Stimulated activated CD8-positive, alpha-beta memory T cell treated with anti-CD3 and anti-CD28 coated beads, Interleukin-2, amount 100 ng/mL, for 1 hour (primary cell): ENCODE measurements at places on chromosomes 1 and 21.

- no peak for DNase-seq
Measured at GRCh38 chr1:35211120-35211414, 18.1 kb upstream of the SFPQ start.

DNA sequence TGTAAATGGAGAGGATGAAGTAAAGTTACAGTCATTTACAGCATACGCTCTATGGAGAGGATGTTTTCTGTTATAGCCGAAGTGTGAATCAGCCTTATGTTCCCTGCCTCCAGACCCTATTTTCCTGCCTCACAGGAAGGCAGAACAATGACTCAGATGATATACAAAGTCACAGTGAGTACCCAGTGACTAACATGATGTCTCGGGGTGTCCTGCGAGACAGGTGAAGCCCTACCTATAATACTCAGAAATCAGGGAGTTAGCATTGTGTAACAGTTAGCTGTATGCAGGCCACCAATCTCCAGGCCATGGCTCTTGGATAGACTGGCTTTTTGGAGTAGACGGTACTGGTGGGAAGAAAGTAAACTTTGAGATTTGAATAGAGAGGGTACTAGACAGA, 55.6 kb upstream of the FBXO28 start:
- DNase-seq, result no peak

- no peak for DNase-seq
Measured at GRCh38 chr21:31977816-31978215, 105.0 kb downstream of the HUNK start.

DNA sequence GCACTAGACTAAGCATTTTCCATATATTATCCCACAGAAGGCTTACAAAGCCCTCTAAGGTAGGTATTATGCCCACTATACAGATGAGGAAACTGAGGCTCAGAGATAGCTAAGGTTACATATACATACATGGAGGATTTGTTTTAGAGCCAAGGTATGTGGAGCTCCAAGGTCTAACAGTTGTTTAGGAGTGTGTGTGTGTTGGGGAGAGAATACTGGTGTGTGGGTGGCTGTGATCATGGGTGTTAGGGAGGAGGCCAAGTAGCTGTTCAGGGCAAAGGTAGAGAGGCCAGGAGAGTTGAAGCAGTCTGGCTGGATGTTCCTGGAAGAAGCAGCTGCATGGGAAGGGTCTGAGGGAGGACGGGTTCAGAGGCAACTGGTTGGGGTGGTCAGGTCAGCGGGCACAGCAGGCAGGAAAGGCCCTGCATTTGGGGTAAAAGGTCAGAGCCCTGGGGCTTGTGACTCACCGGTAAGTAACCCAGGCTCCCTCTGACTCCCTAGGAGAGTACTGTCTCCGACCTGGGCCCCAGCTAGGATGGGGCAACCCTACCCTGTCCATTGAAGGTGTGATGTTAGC, 5.1 kb upstream of the LDLRAP1 start:
- DNase-seq, result no peak

- no peak for DNase-seq
Measured at GRCh38 chr1:154838988-154839387, 31.1 kb downstream of the KCNN3 start.

- no peak for DNase-seq
Measured at GRCh38 chr1:181250038-181250437, 161.5 kb downstream of the IER5 start.

GRCh38 chr1:179448437-179449149, 82.8 kb downstream of the AXDND1 start:
- no peak for DNase-seq

- no peak for DNase-seq
Measured at GRCh38 chr1:236895665-236896387, 100.7 kb downstream of the MTR start.

DNA sequence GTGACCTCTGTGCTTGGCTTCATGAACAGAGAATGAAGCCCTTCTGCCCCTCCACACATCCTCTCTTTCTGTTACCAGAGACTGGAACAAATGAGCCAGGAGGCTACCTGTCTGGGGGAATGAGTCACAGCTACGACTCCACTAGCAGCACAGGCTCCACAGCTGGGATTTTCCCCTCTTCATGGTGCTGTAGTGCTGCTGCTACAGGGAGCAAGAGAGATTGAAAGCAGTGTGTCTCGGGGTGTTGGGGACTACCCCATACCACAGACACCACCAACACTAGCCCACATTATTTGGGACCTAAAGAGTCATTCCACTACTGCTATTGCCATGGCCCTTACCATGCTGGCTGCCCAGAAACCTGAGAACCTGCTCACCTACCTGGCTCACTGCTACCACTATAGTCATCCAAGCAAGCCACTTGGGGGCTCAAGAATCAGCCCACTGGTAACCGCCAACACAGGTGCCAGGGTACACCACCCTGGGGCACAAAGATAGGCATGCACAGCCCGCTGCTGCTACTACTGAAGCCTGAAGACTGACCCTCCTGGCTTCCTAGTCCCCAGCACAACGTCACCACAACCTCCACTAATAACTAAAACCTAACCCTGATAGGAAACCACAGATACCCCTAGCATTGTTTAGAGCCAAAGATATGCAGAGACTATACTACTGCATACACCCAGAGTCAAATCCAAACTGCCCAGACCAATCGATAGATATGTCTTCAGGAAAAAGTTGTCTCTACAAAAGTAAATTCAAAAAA, 17.7 kb downstream of the CD1E start:
- no peak for DNase-seq

GRCh38 chr21:45040739-45041138, 33.6 kb upstream of the ADARB1 start:
- DNase-seq, result no peak

DNA sequence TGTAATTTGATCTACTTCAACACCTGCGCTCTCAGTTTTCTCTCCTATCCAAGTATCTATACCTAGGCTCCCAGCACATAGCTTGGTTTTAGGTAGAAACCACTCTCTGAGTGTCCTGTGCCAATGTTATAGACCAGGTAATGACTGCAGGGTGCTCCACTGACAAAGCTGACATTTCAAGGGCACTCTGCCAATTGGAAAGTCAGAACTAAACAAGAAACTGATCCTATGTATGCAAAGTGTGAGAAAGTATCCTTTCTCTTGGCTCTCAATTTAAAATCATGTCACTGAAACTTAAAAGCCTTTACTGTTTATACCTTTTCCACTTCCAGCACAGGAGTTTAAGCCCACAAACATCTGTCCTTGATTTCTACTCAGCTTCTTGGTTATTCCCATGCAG, 45.0 kb upstream of the AIM2 start:
- DNase-seq, result no peak

DNA sequence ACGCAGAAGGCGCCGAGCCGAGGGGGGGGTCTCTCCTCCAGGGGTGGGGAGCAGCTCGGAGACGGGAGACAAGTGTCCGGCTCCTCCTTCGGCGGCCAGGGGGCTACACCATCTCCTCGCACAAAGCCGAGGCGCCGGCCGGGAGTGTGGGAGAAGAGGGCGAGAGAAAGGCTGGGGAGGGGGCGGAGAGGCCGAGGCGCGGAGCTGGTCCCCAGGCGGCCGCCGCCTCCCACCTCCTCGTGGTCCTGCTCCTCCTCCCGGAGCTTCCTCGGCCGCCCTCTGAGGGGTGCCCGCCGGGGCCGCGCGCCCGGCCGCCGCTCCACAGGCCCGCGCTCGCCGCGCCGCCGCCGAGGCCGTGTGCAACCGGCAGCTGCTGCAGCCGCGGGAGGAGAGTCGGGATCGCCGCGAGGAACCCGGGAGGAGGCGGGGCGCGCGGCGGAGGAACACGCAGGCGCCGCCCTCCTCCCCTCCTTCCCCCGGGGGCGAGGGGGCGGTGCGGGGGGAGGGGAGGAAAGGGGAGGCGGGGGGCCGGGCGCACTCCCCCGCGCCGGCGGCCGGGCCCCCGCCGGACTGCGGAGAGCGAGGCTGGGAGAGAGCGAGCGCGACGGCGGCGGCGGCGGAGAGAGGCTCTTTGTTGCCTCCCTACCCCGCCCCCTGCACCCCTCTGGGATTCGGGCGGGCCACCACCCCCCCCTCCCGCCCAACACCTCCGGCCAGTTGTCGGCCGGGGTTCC, at the start of gene ENAH:
ENAH (minus strand) TSS at position 395 of the 734 bp plus-strand sequence. CDS start 433 bp downstream, outside the sequence.
- DNase-seq, result no peak

DNA sequence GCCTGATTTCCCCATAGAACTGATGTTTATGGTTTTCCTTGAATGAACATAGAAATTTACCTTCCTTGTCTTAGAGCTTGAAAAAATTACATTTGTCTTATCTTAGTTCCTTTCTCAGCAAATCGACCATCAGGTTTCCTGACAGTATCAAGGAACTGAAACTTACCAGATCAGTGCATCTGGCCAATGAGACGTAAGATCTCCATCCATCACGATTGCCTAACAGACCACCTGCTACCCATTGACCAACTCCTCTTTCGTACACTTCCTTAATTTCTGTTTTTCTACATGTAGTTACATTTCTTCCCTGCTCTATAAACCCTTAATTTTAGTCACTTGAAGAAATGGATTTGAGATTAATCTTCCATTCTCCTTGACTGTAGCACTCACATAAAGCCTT, 57.4 kb upstream of the TMPRSS15 start:
- no peak for DNase-seq

DNA sequence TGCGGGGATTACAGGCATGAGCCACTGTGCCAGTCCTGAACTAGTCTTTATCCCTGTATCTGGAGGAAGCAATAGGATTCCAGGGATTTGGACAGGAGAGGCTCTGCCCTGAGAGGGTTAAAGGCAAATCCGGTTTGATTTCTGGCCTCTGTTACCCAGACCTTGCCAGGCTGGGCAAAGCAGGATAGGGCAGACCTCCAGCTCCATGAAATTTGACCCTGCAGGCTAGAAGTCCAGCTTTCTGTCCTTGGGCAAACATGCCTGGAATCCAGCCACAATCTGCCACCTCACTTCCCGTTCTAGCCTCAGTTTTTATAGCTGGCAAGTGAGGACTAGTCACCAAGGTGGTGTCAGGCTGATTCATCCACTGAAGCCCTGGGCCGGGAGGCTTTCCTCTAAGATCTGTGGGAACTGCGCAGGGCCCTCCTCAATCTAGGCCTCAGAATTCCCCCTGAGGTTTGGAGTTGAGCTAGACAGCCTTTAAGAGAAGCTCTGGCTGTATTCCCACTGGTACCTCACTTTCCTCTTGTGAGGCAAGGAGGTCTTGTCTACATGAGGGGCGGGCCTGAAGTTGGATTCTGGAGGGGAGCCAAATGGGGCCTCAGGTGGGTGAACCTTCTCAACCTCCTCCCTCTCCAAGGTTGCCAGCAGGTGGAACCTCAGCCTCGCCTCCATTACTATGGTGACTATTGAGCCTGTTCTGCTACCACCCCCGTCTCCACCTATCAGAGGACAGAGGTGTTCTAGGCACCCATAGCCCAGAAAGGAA, 7.0 kb upstream of the P3R3URF start:
- DNase-seq, result no peak

GRCh38 chr1:162371611-162372010, 5.0 kb downstream of the SPATA46 start:
- DNase-seq, result no peak

DNA sequence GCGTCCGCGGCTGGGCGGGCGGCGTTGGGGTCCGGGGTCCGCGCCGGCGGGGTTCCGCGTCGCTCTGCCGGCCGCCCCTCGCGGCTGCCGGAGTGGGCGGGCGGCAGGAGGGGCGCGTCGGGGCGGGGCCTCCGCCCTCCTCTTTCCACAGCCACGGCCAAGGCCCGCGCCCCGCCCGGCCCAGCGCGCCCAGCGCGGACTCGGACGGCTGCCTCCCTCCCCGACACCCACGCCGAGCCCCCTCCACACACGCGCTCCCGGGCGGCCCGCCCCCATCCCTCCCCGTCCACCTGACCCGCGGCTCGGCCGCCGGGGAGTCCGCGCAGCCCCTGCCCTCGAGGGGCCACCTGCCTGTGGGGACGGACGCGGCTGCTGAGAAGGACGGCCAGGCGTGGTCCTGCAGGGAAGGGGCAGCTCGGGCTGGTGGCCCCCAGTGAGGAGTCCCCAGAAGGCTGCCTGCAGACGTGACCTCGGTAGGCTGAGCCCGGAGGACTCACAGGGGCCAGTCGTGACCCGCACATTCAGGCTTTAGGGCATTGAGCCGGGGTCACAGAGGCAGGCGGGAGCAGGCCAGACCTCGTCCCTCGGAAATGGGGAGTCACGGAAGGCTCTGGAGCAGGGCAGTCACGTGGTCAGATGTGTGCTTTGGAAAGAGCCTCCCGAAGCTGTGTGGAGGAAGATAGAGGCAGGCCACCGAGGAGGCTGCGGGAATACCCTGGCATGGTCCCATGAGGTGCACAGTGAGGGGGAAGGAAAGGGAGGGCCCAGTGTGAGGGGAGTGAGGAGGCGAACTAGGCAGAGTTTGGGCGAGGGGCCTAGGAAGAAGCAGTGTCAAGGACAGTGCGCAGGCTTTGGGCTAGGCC, at the start of gene COL8A2:
COL8A2 (minus strand) TSS at position 94 of the 863 bp plus-strand sequence. CDS start 24,980 bp downstream, outside the sequence.
- DNase-seq, result no peak

- DNase-seq, result no peak
Measured at GRCh38 chr21:34115160-34115559, 41.8 kb downstream of the MRPS6 start.

- DNase-seq, result no peak
Measured at GRCh38 chr1:42746436-42747105, 6.5 kb upstream of the CLDN19 start.

DNA sequence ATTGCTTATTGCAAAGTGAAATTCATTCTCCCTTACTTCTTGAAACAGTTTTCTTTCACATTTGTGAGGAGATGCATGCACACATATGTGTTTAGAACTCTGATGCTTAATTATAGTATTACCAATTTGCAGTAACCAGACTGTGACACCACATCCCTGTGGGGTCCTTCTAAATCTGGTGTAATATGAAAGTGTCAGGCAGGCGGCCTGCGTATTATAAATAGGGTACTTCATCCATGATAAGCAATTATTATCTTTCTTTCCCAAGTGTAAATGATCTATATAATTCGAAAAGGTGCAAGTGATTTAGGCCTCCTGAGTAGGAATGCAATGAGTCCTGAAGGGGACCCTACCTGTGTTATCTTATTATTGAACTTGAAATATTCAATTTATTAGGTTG, 876 bp downstream of the EFCAB7 start:
- no peak for DNase-seq

- no peak for DNase-seq
Measured at GRCh38 chr1:10781137-10781536, 15.3 kb downstream of the CASZ1 start.

DNA sequence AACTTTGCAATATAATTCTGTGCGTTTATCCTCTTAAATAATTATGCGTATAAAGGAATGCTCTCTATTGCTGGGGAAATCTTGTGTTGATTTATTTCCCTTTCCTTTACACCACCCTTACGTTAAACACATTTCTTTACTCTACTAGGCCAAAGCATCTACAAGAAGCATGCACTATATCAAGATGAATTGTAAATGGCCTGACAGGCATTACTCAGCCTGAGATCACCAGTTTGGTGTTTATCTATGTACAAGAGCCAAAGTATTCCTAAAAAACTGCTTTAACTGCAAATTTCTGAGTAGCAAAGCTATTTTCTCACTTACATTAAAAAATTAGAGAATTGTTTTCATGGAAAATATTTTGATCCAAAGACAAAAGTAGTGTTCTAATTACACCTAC, 114.8 kb downstream of the TYW3 start:
- no peak for DNase-seq
